ENCODE measurements at places on chromosomes 1 and 21.

DNA sequence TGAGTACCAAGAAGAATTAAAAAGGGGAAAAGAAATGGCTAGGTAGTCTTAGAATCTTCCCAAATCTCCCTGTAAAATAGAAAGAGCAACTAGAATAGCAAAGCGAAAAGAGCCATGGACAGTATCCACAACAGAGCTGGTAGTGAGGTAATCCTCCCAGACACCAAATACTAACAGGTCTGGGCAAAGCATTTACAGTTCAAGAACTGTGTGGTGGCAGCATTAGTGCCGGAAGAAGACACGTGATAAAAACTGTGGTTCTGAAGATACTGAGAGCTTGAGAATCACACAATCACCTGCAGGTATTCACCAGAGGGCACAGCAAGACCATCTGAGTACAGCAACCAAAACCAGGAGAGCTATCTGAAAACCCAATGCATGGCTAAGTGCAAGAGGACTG, 31.8 kb upstream of the OLIG2 start:
- no peak for DNase-seq

GRCh38 chr1:224615861-224616755, at the start of gene CNIH3:
TSS of gene CNIH3 (plus strand) at chr1:224616317. CDS start at chr1:224617175, 858 bp downstream.
- DNase-seq, result no peak

- DNase-seq, result no peak
Measured at GRCh38 chr1:245952383-245953026, 554.6 kb downstream of the SMYD3 start.

- no peak for DNase-seq
Measured at GRCh38 chr1:95440511-95440910, 206.5 kb downstream of the RWDD3 start.

DNA sequence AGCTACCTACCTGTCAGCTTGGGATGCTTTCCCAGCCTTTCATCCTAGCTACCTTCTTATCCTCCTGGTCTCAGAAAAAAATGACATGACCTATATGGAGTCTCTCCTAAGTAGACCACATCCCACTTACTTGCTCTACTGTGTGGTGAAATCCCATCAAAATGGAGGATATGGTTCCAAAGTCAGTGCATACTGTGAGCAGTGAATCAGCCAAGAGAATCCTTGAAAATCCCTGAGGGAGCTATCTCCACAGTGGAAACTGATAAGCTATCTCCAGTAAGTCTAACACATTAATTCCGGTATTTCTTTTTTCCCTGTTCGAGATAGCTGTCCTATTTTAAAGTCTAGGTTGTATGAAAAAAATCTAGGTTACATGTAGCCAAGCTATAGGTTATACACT, 189.7 kb downstream of the FGGY start:
- no peak for DNase-seq

GRCh38 chr1:50265790-50266314, 157.1 kb downstream of the ELAVL4 start:
- DNase-seq, result no peak

DNA sequence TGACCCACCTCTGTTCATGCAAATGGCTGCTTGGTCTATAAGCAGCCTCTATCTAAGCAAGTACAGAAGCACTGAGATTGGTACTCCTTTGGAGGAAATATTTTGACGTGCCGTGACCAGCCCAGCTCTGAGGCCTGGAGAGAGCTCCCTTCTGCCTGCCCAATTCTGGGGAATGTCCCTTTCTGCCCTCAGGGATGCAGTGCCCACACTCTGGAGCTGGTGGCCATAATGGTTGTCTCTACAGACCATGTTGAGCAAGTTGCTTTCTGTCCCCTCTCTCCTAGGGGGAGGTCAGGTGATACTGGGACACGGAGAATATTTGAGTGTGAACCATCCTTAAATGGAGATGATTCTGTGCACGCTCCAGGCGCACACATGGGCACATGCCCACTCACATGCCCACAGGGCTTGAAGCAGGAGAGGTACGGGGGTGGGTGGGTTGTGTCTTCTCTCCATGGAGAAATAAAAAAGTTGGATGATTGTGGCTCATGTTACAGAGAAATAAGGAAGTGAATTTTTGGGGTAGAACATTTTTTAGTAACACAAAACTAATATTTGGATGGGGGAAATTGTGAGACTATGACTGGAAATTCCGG, 13.9 kb upstream of the ALPL start:
- no peak for DNase-seq

DNA sequence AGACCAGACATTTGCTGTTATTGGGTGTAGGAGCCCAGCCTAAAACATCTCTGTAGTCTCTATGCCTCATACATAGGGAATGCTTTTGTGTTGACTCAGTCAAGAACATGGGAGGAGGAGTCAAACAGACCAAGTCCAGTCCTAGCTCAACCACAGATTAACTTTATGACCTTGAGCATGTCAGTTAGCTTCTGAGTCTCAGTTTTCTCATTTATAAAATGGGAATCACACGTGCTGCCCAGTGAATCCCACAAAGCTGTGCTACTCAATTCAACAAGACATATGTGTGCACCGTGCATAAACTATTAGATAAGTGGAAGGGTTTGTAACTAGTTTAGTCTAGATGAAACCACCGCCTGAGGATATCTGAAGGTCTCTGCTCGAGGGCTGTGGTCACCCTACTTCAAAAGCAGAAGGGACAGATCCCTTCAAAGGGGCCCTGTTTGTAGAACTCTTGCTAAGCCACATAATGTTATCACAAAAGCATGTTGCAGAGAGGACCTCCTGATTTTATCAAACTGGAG, 109.5 kb upstream of the NFIA start:
- DNase-seq, result peak; percentile 52

GRCh38 chr1:94559921-94560320, 18.4 kb upstream of the F3 start:
- no peak for DNase-seq

DNA sequence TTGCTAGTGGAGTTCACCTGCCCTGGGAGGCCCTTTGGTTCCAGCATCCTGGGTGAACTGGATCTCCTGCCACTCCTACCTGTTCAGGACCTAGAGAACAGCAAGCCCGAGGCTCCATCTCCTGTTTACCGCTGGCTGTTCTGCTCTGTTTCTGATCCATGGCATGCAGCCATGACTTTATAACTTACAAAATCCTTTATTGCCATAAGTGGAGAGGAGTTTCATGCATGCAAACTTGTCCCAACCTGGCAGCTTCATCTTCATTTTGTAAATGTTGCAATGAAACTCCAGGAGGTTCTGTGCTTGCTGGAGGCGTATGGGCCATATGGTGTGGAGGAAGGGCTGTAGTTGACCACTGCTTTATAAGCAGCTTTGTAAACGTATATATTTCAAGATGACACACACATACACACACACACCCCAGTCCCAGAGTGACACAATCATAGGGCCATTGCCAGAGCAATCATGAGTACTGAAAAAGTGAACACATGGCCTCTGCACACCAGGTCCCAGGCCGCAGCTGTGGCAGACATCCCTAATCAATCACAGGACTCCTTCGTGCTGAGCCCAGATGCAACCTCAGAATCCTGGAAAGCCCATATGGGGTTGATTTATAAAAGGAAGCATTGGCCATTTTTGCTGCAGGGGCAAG, 69.0 kb downstream of the UBIAD1 start:
- DNase-seq, result no peak

DNA sequence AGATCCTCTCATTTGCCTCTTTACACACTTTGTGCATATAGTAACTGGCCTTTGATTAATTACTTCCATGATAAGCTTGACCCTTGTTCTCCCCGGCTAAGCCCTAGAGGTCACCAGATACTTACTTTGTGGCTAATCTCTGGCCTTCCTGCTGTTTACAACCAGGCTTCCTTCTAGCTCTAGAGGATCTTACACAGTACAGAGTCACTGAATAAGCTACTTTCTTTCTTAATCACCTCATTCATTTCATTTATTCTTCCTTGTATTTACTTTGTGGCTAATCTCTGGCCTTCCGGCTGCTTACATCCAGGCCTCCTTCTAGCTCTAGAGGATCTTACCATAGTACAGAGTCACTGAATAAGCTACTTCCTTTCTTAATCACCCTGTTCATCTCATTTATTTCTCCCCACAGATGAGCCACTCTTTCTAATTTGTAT, 144.3 kb upstream of the C1orf21 start:
- peak; percentile 29 for DNase-seq

GRCh38 chr1:157600236-157600635, 2.4 kb upstream of the FCRL4 start:
- DNase-seq, result no peak

DNA sequence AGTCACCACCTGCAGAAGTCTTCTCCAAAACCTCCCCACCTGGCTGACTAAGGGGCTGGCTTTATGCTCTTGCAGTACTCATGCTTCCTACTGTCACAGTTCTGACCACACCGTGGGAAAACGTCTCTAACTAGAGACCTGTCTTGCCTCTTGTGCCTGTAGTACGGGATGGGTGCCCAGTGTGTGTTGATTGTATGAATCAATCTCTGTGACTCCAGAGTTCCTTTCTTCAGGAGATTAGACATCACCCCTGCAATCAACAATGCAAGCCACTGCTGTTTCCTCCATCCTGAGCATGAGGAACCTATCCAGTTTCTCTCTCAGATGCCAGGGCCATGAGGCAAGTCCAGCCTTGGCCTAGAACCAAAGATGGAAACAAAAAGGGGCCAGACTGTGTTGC, 64.1 kb downstream of the LRRN2 start:
- no peak for DNase-seq

DNA sequence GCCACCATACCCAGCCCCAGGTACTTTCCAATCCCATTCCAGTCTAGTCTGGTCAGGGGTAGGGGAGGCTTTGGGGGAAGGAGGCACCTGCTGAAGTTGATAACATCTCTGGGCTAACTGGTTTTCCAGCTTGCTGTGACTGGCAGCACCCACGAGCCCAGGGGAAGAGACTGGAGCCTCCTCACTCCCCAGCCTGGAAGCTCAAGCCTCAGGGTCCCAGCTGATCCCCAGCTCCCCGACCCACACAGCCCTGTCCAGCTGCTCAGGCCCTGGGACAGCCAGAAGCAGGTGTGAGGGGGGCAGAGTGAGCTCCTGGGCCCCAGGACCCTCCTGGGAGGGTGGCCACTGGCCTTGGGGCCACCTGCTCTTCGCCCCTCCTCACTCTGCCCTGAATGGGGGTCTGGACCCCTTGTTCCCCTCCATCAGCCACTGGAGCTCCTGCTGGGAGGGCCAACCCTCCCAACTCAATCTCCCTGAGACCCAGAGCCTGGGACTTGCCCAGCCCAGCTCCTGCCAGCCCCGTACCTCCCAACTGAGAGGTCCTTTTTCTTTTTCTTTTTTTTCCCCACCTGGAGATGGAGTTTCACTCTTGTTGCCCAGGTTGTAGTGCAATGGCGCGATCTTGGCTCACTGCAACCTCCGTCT, 23.5 kb upstream of the RNU1-4 start:
- no peak for DNase-seq

DNA sequence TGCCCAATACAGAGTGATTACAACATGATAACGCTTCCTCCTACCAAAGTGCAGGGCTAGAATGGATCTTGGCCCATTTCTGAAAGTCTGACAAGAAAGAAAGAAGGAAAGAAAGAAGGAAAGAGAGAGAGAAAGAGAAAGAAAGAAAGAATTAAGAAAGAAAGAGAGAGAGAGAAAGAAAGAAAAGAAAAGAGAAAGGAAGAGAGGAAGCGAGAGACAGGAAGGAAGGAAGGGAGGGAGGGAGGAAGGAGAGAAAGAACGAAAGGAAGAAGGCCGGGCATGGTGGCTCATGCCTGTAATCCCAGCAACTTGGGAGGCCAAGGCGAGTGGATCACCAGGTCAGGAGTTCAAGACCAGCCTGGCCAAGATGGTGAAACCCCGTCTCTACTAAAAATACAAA, 44.1 kb upstream of the PPM1J start:
- DNase-seq, result no peak

- DNase-seq, result no peak
Measured at GRCh38 chr1:23793018-23793781, 2.3 kb downstream of the LYPLA2 start.

DNA sequence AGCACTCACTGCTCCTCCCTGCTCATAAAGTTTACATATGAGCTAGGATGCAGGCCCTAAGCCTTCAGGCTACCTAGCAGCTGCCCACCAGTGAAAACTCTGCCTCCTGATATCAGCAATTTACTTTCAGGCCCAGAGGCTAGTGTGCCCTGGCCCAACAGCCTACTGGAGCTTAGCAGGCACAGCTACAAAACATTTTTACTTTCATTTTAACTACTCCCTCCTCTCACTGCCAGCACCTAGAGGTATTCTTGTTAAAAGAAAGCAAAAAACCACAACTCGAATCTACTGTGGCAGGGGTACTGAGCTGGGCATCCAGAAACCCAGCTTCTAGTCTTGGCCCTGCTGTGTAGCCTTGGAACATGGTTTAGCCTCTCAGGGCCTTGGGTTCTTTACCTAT, 5.8 kb upstream of the LORICRIN start:
- no peak for DNase-seq

GRCh38 chr21:26977746-26978145, 10.9 kb upstream of the ADAMTS5 start:
- DNase-seq, result no peak

DNA sequence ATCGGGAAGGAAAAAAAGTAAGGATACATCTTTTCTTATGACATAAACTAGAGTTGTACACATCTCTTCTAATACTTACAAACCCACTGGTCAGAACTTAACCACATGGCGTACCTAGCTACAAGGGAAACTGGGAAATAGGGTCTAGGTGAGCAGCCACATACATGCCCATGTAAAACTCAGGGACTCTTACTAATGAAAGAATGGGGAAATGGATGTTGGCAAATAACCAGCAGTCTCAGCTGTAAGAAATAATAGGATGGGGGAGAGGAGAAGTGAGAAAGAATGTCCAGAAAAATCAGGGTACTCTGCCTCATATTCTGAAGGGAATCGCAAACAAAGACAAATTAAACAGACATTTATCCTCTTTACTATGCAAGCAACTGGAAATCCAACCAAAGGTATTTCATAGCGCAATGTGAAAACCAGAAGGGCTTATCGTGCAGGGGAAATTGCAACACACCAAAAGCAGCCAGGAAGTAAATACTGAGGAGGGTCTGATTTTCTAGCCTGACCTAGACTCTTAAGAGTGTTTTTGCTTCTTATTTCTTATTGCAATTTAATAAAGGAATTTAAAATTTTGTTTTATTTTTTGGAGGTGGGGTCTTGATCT, 17.5 kb downstream of the GTF2B start:
- DNase-seq, result no peak

DNA sequence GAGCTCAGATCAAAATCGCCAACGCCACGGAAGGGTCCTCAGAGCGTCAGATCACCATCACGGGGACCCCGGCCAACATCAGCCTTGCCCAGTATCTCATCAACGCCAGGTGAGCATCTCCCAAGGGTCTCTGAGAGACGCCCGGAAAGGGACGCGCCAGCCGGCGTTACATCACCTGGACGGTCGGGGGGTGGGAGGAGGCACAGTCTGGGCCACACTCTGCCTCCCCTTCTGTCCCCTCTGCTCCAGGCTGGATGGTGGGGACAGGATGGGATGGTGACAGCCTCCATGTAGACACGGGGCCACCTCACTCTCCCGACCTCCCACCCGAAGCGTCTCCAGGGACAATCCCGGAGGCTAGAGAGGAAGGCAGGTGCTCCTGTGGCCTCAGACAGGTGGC, 41.5 kb upstream of the COL6A1 start:
- DNase-seq, result no peak

DNA sequence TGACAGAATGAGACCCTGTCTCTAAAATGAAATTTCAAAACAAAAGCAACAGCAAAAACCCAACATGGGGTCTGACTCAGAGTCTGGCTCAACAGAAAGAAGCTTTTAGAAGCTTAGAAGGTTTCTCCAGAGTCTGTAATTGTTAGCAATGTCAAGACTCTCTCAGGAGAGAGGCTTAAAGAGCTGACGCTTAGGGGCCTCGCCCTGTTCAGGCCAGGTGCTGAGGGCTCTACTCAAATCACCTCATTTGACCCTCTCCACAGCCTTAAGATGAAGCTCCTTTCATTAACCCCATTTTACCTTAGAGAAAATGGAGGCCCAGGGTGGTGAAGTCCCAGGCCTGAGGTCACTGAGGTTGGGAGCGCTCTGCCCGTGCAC, 5.3 kb upstream of the KIF17 start:
- DNase-seq, result no peak

All from AG04449 (cell line).